ENCODE measurements at places on chromosomes 11 and 22.

GRCh38 chr11:47132490-47132889, 44.2 kb downstream of the ARFGAP2 start:
- DNase-seq: no peak

DNA sequence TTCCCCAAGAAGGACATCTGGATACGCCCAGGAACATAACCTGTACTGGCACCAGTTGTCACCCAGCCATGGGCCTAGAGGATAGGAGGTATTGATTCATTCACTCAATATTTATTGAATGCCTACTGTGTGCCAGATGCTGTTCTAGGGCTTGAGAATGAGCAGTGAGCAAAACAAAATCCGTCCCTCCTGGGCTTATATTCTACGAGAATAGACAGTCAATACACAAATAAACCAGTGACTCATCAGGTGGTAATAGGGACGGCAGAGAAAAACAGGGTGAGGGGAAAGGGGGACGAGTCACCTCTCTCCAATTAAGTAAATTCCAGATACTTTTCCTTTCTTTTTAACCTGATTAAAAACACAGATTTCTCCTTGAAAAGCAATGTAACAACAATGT, 103.5 kb downstream of the MICAL2 start:
- no peak for DNase-seq

DNA sequence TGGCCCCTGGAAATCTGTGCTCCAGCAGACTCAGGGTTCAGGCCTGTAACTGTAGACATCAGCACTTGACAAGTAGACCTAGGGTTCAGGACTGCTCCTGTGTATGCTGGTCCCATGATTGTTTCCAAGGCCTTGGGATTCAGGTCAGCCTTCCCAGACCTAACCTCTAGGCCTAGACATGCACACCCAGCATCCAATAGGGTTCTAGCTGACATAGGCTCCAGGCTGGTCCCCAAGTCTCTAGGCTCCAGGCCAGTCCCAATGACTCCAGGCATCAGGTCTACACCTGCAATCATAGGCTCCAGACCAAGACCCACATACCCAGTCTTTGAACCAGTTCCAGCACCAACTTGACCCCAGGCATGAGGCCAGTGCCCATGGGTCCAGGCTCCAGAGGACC, 166.2 kb upstream of the GRIA4 start:
- DNase-seq: no peak

GRCh38 chr22:44955102-44955501, 54.7 kb downstream of the PHF21B start:
- no peak for DNase-seq

Data from non-pigmented ciliary epithelial cell (primary cell).